Right renal cortex interstitium (tissue), 3 donors: ENCODE measurements at places on chromosomes 11 and 22. TPM values are rescaled to one million over a fixed set of nuclear protein-coding genes. Genes with fewer than 3 reads are reported as not detected.

Gene DNAJB7
- 0.32 TPM for polyA plus RNA-seq

Gene MUC2
- polyA plus RNA-seq, result 0.27 TPM

Gene OR4D6
- not detected for polyA plus RNA-seq

Gene SLC22A8
- 48.6 TPM for polyA plus RNA-seq

Gene OAF
- polyA plus RNA-seq, result 33.5 TPM

Gene FOLR1
- polyA plus RNA-seq, result 57.0 TPM

Gene GLB1L3
- 1.0 TPM for polyA plus RNA-seq

DNA sequence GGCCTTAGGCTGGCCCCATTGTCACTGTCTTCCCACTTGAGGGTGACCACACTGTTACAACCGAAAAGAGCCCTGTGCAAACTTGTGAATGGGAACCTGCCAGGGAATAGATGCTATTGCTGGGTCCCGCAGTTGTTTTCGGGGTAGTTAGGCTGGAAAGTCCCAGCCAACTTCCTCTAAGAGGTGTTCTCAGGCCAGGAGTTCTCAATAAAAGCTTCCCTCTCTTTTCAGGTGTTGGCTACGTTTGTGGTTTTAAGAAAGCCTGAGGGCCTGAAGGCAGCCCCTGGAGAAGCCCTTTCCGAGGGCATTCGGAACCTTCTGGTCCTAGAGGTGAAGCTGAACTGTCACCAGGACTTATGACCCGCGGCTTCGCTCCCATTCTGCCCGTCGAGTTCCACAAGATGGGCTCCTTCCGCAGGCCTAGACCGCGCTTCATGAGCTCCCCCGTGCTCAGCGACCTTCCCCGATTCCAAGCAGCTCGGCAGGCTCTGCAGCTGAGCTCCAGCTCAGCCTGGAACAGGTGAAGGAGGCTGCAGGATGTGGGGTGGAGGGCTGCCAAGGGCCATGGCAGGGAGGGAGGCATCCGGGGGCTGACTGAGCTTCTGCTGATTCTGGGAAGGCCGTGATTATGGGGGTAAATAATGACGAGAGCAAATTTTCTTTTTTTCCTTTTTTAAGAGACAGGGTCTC is 104.8 kb downstream of the PRR5L start:
- DNase-seq, result no peak

DNA sequence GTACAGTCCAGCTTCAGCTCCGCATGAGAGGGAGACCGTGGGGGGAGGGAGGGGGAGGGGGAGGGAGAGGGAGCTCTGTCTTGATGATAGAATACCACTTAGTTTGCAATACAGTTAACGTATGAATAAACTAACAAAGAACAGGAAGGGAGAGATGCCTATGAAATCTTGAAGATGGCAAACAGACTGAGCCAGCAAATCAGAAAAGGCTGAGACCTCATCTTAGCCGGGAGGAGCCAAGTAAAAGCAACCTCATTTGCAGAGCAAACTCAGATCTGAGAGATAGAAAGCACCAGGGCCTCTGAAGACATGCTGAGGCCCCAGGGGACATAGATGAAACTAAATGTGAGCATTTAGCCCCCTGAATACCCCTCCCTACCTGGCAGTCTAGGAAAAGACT is 23.0 kb downstream of the APLP2 start:
- DNase-seq, result no peak

DNA sequence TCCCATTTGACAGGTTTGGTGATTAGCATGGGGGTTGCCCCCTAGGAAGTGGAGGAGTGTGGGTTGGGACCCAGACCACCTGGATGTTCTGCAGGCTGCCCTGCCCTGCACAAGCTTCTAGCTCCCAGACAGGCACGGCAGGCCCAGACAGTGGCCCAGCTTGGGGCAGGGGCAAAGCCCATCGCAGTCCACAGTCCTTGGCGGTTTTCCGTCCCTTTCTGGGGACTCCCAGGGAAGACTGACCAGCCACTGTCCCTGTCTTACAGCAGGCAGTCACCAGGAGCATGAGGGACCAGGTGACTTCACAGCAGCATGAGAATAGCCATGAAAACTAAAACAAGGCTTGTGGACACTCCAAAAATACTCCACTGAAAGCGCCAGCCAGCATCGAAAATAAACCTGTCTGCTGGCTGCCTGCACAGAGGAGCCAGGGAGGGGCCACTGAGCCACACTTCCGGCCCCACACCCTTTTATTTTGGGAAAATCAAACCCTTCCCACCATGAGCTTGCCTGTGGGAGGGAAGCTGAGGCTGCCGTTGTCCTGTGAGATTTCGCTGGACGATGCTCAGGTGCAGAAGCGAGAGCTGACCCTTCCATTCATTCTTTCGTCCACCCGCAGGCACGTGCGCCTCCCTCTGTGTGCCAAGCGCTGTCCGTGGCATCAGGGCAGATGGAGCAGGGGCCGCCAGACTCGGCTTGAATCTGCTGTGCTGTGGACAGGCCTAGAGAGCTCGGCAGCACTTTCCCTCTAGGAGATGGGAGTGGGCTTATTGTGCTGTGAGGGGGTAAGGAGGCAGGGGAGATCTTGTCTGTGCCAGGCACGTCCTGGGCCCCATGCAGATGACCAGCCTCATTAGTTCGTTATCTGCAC is 28.0 kb downstream of the FADD start:
- no peak for DNase-seq

GRCh38 chr11:75147875-75148263 is 3.0 kb upstream of the SLCO2B1 start:
- no peak for DNase-seq

DNA sequence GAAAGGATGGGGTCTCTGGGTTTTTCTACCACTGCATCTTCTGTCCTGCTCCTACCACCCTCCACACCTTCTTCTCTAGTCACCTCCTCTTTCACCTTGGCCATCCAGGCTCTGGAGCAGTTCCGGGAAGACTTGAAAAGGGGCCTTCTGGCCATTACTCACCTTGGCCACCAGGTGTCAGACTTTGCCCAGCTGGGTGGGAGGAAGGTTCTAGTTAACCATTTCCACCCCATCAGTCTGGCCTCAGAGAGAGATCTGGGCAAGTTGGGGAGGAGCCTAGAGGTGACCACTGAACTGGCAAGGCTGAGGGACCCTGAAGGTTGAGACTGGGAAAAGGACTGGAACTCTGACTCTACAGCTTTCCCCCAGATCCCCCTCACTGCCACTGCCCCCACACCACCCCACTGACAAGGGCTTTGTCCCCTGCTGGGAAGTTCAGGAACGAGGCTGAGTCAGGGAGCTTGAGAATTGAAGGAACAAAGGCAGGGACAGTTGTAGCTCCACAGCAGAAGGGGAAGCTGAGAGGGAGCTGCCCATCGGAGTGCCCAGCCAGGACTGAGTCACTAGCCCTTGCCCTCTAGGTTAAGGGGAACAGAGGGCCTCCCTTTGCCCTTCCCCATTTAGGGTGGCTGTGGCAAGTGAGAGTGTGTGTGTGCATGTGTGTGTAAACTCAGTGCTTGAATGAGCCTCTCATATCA is 3.7 kb upstream of the POLD4 start:
- DNase-seq, result no peak

DNA sequence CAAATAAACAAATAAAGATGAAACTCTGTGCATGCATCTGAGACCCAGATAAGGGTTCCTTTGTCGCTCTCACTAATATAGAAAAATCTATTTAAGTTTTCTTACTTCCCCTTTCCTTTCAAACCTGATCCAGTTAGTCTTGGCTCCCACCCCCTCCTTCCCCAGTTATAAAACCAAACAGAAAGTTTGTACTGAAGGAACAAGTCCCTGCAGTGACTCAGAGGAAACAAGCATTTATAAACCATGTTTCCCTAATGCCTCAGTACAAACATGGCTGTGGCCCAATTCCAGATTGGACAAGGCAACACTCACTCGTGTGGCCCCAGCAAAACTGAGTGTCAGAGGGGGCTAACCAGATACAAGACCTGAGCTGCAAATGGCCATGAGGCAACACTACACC is 65.5 kb upstream of the ARHGAP20 start:
- no peak for DNase-seq

- DNase-seq, result no peak
Measured at GRCh38 chr22:40857309-40857855, 434 bp downstream of the XPNPEP3 start.

DNA sequence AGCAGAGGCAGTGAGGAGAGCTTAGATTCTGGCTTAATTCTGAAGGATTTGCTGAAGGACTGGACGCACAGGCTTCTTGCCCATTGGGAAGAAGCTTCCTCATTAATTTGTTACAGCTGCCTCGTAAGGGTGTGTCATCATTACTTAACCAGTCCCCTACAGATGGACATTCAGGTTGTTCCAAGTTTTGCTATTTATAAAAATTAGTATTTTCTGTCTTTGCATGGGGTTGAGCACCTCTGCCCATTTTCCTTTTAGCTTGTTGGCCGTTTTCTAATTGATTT is 38.1 kb downstream of the CAPN1 start:
- DNase-seq, result no peak

DNA sequence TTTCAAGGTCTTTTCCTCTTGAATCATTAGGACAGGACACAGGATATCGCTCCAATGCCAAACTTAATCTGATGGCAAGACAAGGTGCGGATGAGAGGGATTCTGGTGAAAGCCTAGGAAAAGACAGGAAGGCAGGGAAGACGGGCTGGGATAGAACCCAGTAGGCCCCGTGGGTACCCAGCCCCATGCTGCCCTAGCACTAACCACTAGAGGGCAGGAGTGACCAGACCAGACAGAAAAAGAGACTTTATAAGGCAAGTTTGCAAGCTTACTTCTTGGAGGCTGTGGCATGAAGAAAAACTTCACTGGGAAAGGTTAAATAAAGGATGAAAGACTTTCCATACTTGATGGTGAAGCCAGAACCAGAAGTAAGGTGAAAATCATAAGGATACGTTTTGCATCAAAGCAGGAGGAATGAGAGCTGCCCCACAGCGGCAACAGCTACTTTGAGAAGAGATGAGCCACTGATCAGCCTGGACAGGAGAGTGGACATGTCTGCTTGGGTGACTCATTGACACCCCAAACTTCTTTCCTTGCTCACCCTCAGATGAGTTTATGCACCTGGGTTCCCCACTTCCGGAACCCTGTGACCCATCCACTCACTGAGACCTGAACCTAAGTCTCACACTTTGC is 39.8 kb downstream of the SYN3 start:
- peak; percentile 39 for DNase-seq

GRCh38 chr11:8267831-8268529 is 4.3 kb upstream of the LMO1 start:
- no peak for DNase-seq

DNA sequence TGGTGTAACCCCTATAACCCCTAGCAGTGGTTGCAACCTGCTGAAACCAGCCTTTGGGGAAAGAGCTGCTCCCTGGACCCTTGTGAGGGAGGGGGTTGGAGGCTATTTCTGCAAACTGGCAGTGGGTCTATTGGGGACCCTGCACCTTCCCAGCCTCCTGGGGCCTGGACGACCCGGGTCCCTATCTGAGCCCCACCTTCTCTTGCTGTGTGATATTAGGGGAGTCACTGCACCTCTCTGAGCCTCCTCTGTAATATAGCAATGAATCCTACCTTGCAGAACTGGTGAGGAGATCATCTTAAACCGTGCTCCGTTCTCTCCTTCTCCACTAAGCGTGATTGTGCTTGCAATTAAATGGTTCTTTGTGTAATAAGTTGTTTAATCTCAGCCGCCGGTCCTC is 24.0 kb upstream of the MPPED1 start:
- no peak for DNase-seq

- no peak for DNase-seq
Measured at GRCh38 chr11:65558002-65558929, at the start of gene LTBP3. LTBP3 (minus strand) TSS chr11:65558359; CDS start chr11:65557959, 400 bp downstream.

DNA sequence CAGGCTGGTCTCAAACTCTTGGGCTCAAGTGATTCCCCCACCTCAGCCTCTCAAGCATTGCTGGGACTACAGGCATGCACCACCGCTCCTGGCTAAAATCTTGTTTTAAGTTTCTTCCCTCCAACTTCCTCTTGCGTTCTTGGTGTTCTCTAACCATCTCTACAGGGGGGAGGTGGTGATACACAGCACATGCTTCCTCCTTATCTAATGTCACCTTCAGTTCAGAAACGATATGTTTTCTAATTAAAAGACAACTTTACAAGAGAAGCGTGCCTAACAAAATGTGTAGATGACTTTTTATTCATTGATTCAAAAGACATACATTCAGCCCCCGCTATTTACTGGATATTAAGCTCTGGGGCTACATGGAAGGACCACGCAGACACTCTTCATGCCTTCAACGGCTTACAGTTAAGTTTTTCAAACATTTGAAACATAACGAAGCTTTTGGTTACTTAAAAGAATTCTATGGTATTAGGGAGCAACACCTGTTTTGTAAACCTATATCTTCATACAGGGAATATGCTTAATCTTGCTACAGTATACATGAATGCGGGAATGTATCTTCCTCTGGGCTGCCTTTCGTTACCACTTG is 933 bp upstream of the DLAT start:
- no peak for DNase-seq

GRCh38 chr22:20426259-20426615 is 11.4 kb downstream of the SCARF2 start:
- DNase-seq, result no peak
